ENCODE measurements at places on chromosomes 5 and 9.
A peak's percentile ranks its signal among the peaks of the same experiment; 100 is the strongest.

DNA sequence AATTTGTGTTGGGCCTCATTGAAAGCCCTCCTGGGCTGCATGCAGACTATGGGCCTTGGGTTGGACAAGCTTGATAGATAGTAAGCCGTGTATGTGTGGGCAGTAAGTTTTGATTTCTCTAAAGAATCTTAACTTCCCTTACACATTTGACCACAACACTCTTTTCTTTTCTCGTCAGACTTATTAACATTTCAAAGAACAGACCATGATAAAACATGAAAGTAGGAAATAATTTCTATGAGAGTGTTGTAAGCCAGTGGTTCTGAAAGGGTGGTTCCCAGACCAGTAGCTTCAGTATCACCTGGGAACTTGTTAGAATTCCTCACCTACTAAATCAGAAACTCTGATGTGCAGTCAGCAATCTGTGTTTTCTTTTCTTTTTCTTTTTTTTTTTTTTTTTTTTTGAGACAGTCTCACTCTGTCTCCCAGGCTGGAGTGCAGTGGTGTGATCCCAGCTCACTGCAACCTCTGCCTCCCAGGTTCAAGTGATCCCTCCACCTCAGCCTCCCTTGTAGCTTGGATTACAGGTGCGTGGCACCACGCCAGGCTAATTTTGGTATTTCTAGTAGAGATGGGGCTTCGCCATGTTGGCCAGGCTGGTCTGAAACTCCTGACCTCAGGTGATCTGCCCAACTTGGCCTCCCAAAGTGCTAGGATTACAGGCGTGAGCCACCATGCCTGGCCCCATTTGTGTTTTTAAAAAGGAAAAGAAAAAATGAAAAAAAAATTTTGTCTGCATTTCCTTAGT, 20.0 kb upstream of the GCNT1 start:
- DNase-seq, result no peak

DNA sequence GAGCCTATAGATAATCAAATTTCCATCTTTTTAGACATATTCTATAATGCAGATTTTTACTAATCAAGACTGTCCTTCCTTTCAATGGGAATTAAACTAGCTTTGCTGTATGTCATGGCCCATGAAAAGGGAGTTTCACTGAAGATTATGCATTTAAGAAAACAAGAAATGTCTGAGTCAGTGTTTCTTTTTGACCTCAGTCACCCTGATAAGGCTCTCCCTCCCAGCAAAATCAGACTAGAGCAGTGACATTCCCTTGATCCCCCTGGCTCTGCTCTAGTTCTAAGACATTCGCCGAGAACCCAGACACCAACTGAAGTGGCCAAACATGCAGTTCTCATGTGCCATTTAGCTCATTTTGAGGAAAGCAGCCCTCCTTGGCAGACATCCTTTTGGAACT, 442.0 kb downstream of the ACTL7B start:
- no peak for DNase-seq

GRCh38 chr9:26237256-26237655, 559.0 kb upstream of the TUSC1 start:
- no peak for DNase-seq

DNA sequence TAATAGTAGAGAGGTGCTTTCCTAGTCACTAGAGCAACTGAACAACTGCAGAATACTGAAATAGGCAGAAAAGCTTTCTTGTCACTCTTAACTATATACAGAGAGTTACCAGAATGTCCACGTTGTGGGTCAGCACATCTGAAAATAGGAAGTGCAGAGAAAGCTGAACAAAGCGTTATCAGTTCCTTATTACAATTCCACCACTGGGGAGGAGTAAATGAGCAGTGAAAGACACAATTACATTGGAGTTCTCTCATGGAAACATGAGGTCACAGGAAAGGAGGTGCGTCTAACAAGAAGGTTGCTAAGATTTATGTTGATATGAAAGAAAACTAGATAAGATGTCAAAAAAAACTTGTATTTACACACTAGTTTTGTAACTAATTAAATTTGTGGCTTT, 461.9 kb upstream of the COX7C start:
- no peak for DNase-seq

GRCh38 chr9:29319736-29320513, 1746.6 kb upstream of the C9orf72 start:
- DNase-seq, result peak; percentile 30

DNA sequence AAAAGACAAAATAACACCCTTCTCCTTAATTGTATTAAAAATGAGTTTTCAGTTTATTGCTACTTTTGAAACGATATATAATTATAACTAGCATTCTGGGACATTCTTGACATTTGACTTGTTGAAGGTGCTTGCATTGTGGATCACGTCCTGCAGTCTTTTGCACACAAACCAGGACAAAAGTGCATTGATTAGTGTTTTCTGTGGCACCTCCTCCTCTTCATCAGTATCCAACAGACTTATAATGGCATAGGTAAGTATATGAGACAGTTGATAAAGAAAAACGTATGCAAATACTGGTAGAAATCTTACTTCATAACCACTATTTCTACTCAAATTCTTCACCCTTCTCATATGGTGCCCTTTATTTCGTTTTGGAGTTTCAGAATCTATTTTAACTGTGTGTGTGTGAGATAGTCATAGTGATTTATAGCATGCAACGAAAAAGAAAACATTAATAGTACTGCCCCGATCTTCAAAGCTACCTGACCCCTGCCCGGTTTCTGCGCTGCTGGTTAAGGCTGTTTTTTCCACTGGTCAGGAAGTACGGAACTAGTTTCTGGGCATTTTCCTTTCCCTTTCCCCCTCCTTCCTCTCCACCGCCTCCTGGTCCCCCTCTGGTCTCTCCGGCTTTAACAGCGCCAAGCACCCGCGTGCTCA, 639 bp upstream of the RASA1 start:
- no peak for DNase-seq

DNA sequence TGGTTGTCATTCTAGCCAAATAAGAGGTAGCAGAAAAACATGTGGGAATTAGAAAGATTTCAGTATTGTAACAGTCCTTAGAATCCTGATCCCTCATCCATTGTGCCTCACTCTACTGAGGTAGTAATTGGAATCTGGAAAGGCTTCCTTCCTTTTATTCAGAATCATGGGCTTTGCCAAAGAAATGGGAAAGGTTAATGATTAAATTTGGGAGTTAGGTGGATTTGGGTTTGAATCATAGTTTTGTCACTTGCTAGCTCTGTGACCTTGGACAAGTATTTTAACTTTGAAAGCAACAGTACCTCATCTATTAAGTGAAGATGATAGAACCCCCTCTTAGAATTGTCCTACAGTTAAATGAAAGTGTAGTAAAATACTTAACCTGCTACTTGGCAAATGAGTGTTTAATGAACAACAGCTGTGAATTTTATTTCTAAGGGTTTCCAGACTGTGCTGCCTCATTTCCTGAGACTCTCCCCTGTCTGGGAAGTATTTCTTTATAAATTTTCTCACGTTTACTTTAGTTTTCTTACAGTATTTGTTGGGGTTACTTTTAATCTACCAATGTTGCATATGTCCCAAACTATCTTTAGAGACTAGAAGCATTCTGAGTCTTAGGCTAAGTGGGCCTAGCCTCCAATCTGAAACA, 11.7 kb downstream of the SPDL1 start:
- peak; percentile 43 for DNase-seq

DNA sequence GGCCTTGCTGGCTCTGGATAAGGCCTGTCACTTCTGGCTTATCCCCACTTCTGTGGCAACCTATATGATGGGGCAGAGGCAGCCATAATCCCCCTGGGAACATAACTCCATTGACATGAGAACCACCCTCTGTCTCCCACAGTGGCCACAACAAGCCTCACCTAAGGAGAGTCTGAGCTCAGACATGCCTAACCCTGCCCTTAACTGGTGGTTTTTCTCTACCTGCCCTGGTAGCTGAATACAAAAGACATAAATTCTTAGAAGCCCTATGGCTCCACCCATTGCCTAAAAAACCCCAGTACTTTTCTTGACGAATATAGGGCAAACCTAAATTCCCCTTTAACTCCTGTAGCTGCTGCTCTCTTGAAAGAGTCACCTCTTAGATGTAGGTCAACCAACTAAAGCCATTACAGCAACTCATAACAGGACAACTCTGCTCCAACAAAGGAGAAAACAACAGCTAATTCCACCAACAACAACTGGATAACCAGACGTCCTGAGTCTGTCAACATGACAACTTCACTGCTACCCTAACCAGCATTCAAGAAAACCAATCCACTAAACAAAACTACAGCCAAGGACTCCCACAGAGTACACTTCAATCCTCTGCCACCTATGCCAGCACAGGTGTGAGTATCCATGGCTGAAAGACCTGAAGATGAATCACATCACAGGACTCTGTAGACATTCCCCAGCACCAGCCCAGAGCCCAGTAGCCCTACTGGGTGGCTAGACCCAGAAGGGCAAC, 427.7 kb downstream of the PRELID2 start:
- DNase-seq, result no peak

DNA sequence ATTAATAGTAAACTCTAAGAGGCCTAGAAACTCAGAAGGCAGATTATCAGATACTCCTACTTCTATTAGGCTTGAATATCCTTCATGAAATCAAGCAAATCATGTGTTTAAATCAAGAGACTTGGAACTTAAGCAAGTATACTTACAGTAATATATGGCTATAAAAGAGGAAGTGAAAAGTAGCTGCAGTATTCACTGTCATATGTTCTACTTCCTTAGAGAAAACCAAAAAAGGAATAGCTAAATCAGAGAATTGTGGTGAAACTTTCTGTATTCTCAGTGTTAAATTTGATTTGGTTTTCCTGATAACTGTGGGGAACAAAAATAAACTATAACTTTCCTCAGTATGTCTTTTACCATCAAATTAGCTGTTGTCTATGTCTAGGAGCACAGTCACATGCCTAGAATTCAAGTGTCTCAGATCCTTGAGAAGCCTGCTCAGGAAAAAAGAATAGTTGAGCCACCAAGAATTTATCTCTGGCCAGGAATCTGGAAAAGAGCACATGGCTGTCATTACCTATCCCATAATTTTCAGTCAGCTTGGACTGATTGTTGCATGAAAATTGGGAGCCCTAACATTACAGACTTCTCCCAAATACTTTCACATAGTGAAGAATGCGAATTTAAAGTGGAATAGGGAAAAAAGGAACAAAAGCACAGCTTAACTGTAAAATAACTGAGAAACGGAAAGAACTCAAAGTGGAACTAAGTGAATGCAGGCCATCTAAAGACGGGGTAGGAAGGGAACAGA, 1.7 kb downstream of the FKBP15 start:
- no peak for DNase-seq

DNA sequence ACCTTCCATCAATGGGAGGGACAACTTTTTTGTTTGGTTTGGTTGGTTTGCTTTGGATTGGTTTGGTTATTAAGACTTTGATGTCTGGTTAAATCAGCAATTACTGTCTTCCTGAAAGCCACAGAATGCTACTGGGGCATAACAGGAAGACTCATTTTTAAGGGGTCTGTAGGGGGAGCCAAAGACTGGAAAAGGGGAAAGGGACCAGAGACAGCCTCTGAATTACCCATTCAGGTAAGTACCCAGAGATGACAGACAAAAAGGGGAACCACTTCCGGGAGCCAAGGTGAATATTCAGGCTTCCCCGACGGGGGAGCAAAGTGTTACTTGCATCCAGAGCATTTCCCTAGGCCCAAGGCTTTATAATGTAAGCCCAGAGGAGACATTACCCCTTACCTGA, 4.6 kb upstream of the FEM1C start:
- peak; percentile 39 for DNase-seq
